ENCODE measurements at places on chromosomes 3 and 15. TPM values are rescaled to one million over a fixed set of nuclear protein-coding genes. Genes with fewer than 3 reads are reported as not detected.

Gene PPP1R14D
- not detected for total RNA-seq

Gene STAB1
- total RNA-seq, result 9.7 TPM

Gene CDC25A
- total RNA-seq, result 58.8 TPM

Gene CIB2
- total RNA-seq, result 2.3 TPM

Gene IQCF5
- not detected for total RNA-seq

Gene OXTR
- 0.50 TPM for total RNA-seq

All from CD8-positive, alpha-beta memory T cell (primary cell).